CD4-positive, CD25-positive, alpha-beta regulatory T cell (primary cell): ENCODE measurements at places on chromosomes 3 and 15.

DNA sequence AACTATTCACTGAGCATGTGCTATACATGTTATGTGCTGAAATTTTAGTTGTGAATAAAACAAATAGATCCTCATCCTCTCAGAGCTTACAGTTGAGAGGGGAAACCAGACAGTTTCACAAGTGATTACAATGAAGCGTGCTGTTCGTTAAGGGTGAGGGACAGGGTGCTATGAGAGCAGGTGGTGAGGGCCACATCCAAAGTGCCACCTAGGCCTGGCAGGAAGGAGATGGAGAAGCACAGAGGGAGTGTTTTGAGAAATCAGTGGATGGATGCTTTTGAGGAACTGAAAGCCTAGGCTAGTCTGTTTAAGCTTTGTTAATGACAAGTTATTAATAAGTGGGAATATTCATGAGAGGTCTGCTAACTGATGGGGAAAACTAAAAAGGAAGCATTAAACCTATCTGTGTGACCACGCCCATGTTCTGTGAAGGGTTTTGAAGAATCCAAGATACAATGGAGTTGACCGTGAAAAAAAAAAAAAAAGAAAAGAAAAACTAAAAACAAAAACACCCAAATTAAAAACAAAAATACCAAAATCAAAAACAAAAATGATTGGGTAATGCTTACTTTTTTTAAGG, 7.3 kb downstream of the MCTP2 start:
- DNase-seq, result no peak
- no peaks in the 10 kb centered on the region for H3K36me3 ChIP-seq
- H3K4me1 ChIP-seq, result no peaks in the 10 kb centered on the region
- H3K27me3 ChIP-seq, result no peaks in the 10 kb centered on the region

DNA sequence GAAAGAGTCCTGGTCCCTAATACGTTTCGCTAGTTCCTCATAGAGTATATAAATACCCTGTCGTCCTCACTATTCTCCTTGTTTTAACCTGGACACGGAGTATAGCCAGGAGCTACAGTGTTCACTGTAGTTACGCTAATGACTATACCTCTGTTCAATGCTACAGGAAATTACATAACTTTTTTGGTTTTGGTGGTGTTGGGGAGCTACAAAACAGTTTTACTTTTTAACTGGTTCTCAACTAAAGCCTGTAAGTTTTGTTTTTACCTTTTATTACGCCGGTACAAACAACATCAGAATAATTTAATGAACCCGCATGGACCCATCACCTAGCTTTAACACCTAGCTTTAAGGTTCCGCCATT, 1.5 kb downstream of the LMLN start:
- H3K36me3 ChIP-seq, result peaks cover 6% of the 10 kb centered on the region
- H3K4me3 ChIP-seq, result peak overlapping the region; percentile 89
- peak overlapping the region; percentile 80 for H3K27ac ChIP-seq
- no peaks in the 10 kb centered on the region for H3K27me3 ChIP-seq
- no peak for DNase-seq

- H3K36me3 ChIP-seq, result no peaks in the 10 kb centered on the region
- no peak overlapping the region for H3K4me3 ChIP-seq
- DNase-seq, result no peak
- H3K4me1 ChIP-seq, result no peaks in the 10 kb centered on the region
Measured at GRCh38 chr3:186605561-186606545, 7.0 kb upstream of the AHSG start.

DNA sequence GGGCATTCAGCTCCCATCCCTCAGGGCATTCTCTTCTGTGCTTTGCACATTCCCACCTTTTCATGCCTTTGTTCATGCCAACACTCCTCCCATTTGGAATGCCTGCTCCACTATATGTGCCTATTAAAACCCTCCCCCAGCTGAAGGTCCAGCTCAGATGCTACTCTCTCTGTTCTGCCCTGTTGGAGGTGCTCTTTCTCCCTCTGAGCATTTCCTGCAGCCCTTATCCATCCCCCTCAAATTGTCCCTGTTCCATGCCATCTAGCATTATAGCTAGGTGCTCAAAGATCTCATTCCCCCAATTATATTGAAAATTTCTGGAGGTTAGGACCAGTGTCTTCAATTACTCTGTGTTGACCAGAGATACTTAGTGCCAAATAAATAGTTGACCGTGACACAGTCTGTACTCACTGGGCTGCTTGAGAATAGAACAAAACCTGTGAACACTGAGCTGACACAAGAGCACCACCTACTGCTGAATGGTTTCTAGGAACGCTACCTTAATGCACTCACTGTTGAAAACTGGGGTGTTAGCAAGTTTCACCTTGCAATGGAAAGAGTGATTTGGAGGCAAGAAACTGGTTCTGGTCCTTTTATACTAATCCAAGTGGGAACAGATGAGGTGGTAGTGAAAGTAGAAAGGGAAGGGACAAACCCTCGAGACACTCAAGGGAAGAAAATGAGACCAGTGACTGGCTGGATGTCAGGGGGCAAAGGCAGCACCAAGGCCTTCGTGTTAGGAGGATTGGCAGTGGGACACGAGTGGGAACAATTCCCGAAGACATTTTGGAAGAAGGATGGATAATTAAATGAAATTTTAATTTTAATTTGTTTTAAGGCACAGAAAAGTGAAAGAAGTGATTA, 289.8 kb upstream of the ROPN1 start:
- H3K27me3 ChIP-seq, result no peaks in the 10 kb centered on the region
- DNase-seq, result no peak
- no peak overlapping the region for H3K4me3 ChIP-seq
- H3K27ac ChIP-seq, result no peak overlapping the region
- no peaks in the 10 kb centered on the region for H3K36me3 ChIP-seq
- H3K4me1 ChIP-seq, result no peaks in the 10 kb centered on the region

DNA sequence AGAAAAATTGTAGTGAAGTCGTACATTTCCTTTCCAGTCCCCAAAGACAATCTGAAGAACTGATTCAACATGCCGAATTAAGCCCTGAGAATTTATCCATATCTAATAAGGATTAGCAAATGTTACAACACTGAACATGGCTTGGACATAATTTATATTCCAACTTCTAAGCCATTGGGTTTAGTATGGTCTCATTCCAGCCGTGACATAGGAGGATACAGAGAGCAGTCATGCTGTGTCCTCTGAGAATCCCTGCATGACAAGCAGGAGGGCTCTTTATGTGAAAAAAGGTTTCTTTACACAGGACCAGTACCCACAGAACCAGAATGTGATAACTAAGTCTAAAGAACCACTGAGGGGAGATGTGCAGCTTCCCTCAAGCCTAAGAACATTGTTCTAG, 231.9 kb upstream of the WNT5A start:
- no peak for DNase-seq
- no peaks in the 10 kb centered on the region for H3K36me3 ChIP-seq
- no peaks in the 10 kb centered on the region for H3K4me1 ChIP-seq

- H3K27ac ChIP-seq, result no peak overlapping the region
- no peaks in the 10 kb centered on the region for H3K27me3 ChIP-seq
- no peaks in the 10 kb centered on the region for H3K4me1 ChIP-seq
- DNase-seq, result no peak
Measured at GRCh38 chr15:22880981-22881738, 42.7 kb downstream of the NIPA2 start.

GRCh38 chr3:27340534-27340933, 28.6 kb downstream of the NEK10 start:
- no peak overlapping the region for H3K4me3 ChIP-seq
- H3K4me1 ChIP-seq, result peaks cover 6% of the 10 kb centered on the region
- H3K36me3 ChIP-seq, result no peaks in the 10 kb centered on the region
- no peak overlapping the region for H3K27ac ChIP-seq

GRCh38 chr15:69225355-69226022, 65.1 kb downstream of the GLCE start:
- DNase-seq, result peak; percentile 4
- no peak overlapping the region for H3K27ac ChIP-seq
- no peaks in the 10 kb centered on the region for H3K4me1 ChIP-seq
- H3K36me3 ChIP-seq, result peaks cover 19% of the 10 kb centered on the region

DNA sequence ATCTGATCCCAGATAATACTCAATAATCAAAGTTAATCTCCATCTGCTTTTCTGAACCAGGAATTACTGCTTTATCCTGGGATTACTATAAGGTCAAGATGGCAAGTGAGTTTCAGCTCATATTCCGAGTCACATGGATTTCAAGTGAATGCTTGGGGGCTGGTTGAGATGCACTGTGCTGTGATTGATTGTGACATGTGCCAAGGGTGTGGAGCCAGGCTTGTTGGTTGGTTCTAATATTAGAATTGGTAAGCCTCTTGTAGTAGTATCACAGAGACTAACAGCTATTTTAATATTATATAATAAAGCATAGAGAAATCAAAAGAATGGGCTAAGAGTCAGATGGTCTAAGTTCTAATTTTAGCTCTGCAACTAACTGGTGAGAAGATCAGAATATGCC, 74.2 kb upstream of the ICE2 start:
- DNase-seq, result no peak
- H3K4me1 ChIP-seq, result peaks cover 97% of the 10 kb centered on the region
- no peaks in the 10 kb centered on the region for H3K27me3 ChIP-seq
- H3K27ac ChIP-seq, result peak overlapping the region; percentile 90
- peak overlapping the region; percentile 83 for H3K4me3 ChIP-seq

DNA sequence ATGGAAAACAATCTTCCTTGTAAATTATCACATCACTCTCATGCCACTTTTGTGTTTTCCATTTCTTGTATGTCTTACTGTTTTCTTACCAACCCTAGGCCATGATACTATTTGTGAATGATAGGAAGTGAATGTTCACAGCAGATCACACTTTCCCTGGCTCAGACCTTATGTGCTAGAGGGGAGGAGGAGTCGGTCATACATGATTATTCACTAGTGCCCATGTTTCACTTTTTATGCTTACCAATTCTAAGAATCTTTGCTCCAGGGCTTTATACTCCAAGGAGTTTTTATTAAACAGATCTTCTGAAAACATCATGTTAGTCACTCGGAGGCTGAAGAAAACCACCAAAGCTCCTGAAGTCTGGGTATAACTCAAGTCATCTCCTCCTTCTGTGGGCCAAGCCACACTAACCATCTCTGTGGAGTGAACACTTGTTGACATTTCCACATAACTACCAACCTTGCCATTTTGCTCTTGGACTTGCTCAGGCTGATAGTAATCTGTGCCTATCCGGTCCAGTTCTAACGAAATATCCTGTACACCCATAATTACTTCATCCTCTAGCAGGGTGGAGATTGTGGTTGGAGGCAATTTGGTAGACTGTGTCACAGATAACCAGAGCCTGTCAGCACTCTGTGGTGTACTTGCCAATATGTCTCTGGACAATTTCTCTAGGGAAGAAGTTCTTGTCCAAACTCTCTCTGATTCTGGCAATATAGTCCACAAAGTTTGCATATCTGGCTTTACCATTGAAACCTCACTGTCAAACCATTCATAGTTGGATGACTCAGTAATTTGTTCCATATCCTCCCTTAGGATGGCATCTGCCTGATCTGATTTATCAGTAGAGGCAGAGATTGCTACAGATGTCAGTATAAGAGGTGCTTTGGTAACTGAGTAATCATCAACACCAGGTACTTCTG, 76.8 kb downstream of the IMPG2 start:
- H3K4me3 ChIP-seq, result no peak overlapping the region
- DNase-seq, result no peak
- no peak overlapping the region for H3K27ac ChIP-seq

DNA sequence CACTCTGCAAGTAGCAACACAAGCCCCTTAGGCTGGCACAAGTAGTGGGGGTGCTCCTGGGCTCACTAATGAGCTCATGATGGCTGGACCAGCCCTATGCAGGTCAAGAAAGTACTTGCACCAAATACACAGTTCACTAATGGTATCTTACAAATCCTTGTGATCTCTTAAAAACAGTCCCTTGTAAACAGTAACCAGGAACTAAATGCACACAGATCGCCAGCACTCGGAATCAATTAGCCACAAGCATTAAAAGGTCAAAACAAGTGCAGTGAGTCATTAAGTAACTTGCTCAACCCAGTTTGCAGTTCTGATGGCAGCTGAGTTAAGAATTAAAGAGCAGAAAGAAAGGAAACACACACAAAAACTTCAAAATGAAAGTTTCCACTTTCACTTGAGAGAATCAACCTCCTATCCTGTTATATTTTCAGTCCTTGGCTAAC, 43.2 kb downstream of the ARHGEF3 start:
- H3K36me3 ChIP-seq, result peaks cover 20% of the 10 kb centered on the region
- no peaks in the 10 kb centered on the region for H3K27me3 ChIP-seq
- H3K4me1 ChIP-seq, result peaks cover 52% of the 10 kb centered on the region
- peak overlapping the region; percentile 60 for H3K27ac ChIP-seq

DNA sequence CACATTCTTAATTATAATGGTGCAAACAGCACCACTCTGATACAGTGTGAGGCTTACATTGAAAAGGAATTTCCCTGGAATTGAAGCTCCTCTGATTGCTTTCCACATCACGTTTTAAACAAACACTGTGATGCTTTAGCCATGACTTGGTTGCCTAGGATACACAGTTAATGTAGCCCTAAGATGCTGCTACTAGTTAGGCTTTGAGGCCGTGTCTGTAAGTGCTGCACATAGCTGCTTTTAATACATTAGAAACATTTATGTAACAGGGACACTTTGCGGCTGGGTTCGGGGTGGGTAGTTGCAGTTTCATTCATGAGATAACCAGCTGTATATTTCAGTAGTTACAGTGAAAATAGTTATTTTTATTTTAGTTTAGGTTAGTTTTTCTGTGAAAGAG, 334.7 kb downstream of the NLGN1 start:
- DNase-seq, result no peak
- H3K36me3 ChIP-seq, result no peaks in the 10 kb centered on the region
- H3K4me1 ChIP-seq, result no peaks in the 10 kb centered on the region
- H3K27me3 ChIP-seq, result no peaks in the 10 kb centered on the region
- no peak overlapping the region for H3K27ac ChIP-seq

DNA sequence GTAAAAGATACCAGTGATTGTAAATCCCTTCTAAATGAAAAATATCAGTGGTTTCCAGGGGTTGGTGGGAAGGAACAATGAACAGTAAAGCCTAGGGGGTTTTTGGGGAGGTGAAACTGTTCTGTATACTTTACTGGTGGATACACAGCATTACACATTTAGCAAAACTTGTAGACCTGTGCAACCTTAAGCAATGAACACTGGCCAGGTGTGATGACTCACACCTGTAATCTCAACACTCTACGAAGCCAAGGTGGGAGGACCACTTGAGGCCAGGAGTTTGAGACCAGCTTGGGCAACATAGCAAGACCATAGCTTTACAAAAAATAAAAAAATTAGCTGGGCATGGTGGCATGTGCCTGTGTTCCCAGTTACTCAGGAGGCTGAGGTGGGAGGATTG, 1.8 kb downstream of the CCDC13 start:
- no peak overlapping the region for H3K27ac ChIP-seq
- no peak overlapping the region for H3K4me3 ChIP-seq
- no peak for DNase-seq
- no peaks in the 10 kb centered on the region for H3K27me3 ChIP-seq
- no peaks in the 10 kb centered on the region for H3K36me3 ChIP-seq

DNA sequence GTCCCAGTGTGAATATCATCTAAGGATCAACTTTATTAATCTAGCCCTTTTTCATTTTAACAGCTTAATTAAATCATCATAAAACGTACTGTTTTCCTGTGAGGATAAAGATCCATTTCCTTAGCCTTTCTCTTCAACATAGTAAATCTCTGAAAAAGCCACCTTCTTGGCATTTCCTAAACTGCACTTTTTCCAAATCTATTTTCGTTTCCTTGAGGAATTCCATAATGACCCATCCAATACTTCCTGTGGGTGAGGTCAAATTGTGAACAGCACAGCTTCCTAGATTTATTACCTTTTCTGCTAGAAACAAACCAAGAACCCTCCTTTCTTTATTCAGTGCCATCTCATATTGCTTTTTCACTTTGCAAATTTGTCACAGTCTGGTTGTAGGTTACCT, 129.4 kb upstream of the CNTN4 start:
- DNase-seq, result no peak
- H3K27me3 ChIP-seq, result no peaks in the 10 kb centered on the region
- no peaks in the 10 kb centered on the region for H3K4me1 ChIP-seq
- no peak overlapping the region for H3K4me3 ChIP-seq
- H3K36me3 ChIP-seq, result no peaks in the 10 kb centered on the region
